ENCODE measurements at places on chromosomes 1 and 21. TPM values are rescaled to one million over a fixed set of nuclear protein-coding genes. Genes with fewer than 3 reads are reported as not detected.

DNA sequence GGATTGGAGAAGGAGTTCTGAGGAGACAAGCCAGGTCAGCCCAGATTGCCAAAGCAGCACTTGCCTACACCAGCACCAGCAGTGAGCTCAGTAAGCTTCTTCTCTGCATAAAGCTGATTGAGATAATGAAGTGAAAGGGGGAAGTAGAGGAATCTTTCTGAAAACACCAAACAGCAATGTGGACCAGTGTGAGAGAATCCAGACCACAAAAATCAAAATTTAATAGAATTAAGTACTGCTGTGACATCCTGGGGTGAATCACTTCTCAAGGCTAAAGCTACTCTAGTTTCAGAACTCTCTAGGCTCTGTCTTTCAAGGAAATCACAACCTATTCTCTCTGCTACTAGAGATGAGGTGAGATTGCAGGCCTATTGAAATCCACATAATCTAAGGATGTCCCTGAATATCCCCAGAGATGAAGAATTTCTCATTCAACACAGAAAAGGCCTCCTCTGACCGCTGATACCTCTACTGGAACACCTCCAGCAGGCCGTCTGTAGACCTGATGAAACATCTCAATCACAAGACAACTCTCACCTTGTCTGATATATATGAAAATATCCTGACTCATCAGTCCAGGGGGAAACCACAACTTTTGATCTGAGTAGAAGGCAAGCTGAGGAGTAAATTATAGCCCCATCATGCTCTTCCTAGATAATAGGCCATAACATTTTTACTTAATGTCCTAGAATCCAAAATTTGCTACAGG lies at the start of gene FCRL4:
FCRL4 (minus strand) TSS at position 127 of the 709 bp plus-strand sequence. CDS start 141 bp downstream, outside the sequence.
- DNase-seq: no peak

- DNase-seq: no peak
These were observed 30.0 kb upstream of the LRRC8C start for GRCh38 chr1:89602871-89603404.

DNA sequence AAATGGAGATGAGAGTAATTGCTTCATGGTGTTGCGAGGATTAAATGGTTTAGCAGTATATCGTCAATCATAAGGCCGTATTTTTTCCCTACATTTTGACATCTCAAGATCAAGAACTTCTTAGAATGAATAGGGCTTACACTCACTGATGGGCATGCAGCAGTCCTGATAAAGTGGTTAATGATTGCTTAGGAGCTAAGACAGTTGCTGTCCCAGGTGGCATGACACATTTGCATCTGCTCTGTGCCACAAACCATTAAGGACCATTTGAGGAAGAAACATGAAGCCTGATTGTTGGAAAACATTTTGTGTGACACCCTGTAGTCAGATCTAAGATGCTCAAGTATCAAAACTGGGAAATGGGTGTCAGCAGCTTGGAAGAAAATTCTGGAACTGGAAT lies 81.0 kb upstream of the SGIP1 start:
- DNase-seq: no peak

- DNase-seq: no peak
These were observed 16.1 kb upstream of the AQP10 start for GRCh38 chr1:154304664-154305337.

DNA sequence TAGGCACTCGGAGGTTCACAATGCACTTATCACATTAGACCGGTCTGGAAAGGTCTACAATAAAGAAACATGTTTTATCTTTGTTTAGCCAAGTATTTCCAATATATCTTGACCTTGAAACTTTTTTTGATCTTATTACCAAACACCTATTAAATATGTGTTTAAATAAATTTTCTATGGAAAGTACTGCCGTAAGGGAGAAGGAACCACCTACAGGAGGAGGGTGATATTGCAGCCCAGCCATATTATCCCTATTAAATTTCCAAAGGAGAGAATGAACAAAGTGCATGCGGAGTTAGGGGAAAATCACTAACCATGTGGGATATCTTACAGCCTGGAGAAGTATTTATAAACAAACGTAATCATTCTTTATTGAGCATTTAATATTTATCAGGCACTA lies 14.5 kb downstream of the BRINP2 start:
- DNase-seq: no peak

The TFF3 gene
- 45.1 TPM for total RNA-seq

The USH2A gene
- total RNA-seq: not detected
